ENCODE measurements at places on chromosomes 12 and 14.

GRCh38 chr12:120489018-120489417 is 6.9 kb upstream of the DYNLL1 start:
- DNase-seq, result no peak

GRCh38 chr12:1926251-1926657 is 7.8 kb upstream of the CACNA2D4 start:
- no peak for DNase-seq

DNA sequence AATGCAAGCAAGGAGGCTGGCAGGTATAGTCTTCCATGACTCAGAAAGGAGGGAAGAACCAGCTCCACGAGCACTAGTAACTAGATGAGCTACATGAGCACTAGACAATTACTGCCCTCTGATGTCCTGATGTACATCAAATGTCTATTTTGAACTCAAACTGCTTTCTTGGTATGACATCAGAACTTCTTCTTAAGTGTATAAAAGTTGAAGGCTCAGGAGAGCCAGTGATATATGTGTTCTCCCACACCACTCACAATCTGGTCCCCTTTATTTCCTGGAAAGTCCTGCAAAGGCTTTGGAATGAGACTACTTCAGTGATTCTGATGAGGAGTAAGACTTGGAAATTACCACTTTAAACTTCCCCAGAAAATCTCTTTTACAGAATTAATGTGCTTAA is 18.5 kb upstream of the DHRS7 start:
- no peak for DNase-seq

DNA sequence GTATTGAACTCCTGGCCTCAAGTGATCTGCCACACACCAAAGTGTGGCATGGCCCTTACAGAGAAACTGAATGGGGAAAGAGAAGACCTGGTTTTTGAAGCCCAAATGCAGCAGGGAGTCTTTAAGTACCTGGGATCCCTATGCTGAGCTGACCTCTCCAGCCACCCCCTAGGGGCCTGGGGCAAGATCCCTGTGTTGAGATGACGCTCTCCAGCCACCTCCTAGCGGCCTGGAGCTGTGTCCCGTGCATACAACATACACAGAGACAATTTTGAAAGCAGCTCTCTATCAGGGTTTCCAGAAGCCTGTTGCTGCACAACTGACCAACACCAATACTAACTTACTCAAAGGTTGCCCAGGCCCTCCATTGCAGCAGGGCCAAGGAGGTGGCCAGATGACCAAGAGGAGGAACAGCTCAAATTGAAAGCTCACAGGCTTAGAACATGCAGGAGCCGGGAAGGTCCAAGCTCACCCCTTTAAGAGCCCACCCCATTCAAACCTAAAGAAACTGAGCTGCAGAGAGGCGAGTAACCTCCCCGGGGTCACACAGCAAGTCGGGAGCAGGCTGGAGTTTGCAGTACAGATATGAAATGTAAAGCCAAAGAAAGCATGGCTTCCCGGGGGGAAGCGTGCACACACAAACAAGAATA is 31.5 kb downstream of the TTC7B start:
- DNase-seq, result no peak

GRCh38 chr14:83425138-83425537 is 1891.5 kb upstream of the SEL1L start:
- no peak for DNase-seq

DNA sequence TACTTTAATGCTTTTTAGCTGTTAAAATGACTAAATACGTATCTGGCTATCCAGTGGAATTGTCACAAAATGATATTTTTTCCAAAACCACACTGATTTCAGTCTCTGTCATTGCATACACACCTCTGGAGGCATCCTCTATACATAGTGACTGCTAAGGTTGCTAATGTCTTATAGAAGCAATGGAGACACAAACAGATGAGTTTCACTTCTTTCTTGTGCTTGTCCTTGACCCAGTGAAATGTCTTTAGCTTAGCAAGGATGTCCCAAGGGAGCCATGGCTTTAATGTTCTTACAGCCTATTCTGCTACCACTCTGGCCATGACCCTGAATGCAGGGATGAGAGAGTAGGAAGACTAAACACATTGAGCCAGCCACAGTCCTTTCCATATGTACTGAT is 90.3 kb downstream of the TPH2 start:
- no peak for DNase-seq

DNA sequence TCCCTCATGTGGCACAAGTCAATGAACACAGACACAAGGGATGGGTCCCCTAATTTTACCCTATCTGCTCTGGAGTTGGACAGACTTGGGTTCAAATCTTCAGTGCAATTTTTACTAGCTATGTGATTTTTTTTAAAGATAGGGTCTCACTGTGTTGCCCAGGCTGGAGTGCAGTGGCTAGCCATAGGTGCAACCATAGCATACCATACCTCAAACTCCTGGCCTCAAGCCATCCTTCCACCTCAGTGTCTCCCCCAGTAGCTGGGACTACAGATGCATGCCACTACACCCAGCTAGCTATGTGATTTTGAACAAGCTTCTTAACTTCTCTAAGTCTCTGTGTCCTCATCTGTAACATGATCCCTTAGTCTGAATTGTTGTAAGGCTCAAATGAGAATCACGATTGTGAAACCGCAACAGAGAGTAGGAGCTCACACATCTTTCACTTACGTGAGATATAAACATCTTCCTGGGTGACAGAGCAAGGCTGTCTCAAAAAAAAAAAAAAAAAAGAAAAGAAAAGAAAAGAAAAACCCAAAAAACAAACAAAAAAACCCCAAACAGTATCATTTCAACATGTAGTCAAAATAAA is 4.7 kb downstream of the CALCOCO1 start:
- DNase-seq, result peak; percentile 52

DNA sequence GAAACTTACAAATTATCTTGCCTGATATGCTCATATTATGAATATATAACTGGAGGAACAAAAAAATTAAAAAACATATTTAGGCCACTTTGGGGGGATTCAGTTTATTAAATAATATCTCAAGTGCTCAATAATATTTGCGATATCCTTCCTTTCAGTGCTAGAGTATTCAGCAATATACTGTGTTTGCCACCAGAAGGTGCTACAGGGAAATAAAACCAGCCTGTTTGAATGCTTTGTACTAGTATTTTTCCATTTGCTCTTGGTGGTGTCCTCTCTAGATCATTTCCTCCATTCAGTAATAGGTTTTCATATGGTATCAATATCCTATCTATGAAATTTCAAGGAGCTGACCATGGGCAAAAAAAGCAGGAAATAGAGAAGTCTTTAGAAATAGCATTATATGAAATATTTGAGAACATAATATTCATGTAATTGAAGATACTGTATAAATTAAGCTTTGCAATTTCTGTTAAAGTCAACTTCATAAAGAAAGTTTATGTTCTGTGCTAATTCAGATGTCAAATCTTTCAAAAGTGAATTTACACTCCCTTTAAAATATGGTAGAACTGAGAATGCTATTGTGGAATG is 106.2 kb upstream of the NAV3 start:
- DNase-seq, result no peak
